ENCODE measurements at places on chromosomes 1 and 21. TPM values are rescaled to one million over a fixed set of nuclear protein-coding genes. Genes with fewer than 3 reads are reported as not detected.

ACTL8 gene
- not detected for total RNA-seq

E2F2 gene
- 0.46 TPM for total RNA-seq

DNASE2B gene
- 0.17 TPM for total RNA-seq

C8A gene
- total RNA-seq: 10.7 TPM

LCE1E gene
- total RNA-seq: not detected

C4BPB gene
- total RNA-seq: 4.1 TPM

APP gene
- 857 TPM for total RNA-seq

S100A12 gene
- total RNA-seq: 0.75 TPM

FYB2 gene
- total RNA-seq: not detected

RSPH1 gene
- 5.6 TPM for total RNA-seq

RPE65 gene
- total RNA-seq: not detected

SLC44A3 gene
- 53.8 TPM for total RNA-seq

IL19 gene
- total RNA-seq: not detected

AQP10 gene
- 0.32 TPM for total RNA-seq

HES3 gene
- not detected for total RNA-seq

DDR2 gene
- total RNA-seq: 48.3 TPM

ALPL gene
- 4.0 TPM for total RNA-seq
